ENCODE measurements at places on chromosomes 3 and 15.

DNA sequence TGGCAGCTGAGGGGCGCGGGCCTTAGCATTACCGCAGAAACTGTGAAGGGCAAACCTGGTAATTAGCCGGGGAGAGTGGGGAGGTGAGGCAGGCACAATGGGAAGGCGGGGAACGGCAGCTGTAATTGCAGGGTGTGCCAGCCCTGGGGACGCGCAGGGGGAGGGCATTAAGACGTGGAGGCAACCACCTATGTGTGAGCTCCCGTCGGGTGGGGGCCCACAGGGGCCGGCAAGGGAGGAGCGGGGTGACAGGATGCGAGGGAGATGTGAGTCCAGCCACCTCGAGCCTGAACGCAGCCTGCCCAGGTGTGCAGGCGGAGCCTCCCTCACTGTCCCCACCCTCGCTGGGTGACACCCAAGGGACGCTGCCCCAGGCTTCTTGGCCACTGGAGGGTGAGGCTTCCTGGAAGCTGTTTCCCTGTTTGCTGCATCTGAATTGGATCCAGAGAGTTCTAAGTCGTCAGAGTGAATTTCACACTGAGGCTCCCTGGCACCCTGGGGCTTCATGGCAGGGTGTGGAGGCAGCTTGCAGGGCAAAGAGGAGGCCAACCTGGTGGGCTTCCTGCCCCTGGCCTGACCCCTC, 130.6 kb upstream of the MEF2A start:
- DNase-seq = no peak

GRCh38 chr3:197503652-197504051, 52.1 kb downstream of the BDH1 start:
- DNase-seq = no peak

DNA sequence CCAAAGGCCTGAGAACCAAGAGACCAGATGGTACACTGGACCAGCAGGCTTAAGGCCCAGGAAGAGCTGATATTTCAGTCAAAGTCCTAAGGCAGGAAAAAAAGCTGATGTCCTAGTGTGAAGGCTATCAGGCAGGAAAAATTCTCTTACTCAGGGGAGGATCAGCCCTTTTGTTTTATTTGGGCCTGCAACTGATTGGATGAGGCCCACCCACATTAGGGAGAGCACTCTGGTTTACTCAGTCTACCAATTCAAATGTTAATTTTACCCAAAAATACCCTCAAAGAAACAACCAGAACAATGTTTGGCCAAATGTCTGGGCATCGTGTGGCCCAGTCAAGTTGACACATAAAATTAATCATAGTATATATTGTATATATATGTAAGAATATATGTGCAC, 24.5 kb upstream of the MYRIP start:
- DNase-seq = no peak

DNA sequence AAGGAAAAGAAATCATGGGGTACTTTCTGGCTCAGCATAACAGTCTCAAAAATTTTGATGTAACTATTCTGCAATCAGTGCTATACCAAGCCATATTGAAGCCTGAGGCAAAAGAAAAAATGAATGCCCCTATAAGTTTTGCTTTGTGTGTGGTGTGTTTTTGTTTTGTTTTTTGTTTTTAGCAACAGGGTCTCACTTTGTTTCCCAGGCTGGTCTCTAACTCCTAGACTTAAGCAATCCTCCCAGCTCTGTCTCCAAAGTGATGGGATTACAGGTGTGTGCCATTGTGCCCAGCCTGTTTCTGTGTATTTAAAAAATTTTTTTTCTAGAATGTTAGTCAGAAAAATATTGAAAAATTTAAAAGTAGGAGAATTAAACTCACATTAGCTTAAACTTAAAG, 93.2 kb downstream of the ZNF280D start:
- DNase-seq = no peak

DNA sequence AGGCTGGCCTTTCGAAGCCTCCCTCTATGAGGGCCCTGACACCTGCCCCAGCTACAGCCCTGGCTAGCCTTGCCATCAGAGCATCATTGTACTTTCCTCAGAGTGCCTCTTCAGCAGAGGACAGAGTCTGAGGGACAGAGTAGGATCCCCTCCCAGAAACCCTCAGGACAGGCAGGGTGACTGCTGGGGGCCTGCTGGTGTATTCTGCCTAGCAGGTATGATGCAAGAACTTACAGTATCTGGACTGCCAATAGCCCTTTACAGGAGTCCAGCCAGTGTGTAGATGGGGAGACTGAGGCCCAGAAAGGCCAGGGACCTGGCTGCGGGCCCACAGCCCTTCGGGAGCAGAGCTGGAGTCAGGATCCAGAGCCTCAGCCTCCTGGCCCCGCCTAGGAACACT, 19.1 kb downstream of the DUSP7 start:
- no peak for DNase-seq

DNA sequence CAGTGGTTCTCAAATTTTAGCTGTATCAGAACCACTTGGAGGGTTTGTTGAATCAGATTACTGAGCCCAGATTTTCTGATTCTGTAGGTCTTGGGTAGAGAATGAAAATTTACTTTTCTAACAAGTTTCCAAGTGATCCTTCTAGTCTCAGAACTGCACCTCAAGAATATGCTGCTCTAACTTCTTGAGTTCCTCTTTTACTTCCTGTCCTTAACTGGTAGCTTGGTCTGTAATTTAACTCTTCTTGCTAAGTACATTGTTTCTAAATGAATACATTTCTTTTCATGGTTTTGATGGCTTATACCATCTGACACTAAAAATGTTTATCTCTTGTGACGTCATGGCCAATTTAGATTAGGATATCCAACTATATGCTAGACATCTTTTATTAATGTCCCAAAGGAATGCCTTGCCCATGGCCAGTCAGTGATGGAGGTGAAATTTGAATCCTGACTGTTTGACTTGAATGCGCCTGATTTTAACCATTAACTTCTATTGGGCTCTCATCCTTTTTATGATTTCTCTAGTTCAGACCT, 262.6 kb upstream of the NAALADL2 start:
- DNase-seq = no peak

DNA sequence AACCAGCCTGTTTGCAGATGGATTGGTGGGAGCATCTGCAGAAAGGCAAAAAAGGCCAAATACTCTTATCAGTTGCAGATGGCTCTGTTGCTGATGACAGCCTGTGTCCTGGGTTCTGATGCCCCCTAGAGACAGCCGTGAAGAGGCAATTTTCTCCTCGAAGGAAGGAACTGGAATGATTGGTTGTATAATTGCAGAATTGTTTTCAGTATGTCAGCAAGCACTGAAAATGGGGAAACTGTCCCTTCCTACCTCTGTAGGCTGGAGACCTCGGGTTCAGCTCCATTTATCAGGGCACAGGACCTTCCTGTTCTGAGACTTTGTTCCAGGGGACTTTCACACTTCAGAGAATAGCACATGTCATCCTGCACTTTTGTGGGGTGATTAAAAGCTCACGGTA, 103.0 kb downstream of the PGPEP1L start:
- peak; percentile 64 for DNase-seq

DNA sequence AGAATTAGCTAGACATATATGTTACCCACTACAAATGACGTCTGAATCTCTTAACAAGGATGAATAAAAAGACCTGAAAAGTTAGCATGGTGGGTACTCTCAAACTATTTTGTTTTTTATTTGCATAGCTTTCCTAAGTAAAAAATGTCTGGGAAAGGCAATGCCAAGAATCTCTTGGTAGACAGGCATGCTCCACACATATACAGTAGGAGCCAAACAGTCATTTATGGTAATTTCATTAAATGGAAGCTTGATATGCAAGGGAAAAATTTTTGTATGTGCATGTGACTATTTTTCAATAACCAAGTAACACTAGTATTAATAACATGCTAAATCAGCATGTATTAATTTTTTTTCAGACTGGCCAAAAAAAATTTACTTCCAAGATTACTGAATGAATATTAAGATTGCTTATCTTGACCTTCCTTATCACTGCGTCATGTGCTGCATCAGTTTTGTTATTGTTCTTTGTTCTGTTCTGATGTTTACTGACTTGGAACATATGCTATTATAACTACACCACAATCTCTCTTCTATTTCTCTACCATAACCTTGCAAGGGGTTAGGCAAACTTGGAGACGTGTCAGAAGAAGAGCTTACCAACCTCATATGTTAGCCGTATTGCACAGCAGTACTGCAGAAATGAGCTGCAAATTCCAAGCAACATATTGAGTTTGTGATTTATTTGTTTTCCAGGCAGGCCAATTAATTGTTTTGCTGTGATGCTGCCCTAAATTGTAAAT, 255.3 kb downstream of the RBMS3 start:
- no peak for DNase-seq

- no peak for DNase-seq
These were observed 55.2 kb downstream of the PCSK6 start for GRCh38 chr15:101434032-101434920.

DNA sequence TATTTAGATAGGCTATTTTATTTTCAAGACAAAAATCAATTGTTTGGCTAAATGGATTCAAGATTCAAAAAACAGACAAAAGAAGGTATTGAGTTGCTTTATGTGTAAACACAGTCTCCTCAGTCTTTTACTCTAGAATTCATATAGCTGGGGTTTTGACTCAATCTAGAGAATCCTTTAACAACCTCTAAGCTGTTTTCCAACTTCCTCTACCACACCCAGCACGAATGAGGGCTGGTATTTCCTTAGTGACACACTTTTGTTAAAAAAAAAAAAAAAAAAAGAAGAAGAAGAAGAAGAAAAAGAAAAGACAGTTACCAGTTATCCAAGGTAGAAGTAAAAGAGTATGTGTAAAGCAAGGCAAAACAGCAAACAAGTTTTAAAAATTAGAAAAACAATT, 732.8 kb upstream of the GOLIM4 start:
- no peak for DNase-seq

DNA sequence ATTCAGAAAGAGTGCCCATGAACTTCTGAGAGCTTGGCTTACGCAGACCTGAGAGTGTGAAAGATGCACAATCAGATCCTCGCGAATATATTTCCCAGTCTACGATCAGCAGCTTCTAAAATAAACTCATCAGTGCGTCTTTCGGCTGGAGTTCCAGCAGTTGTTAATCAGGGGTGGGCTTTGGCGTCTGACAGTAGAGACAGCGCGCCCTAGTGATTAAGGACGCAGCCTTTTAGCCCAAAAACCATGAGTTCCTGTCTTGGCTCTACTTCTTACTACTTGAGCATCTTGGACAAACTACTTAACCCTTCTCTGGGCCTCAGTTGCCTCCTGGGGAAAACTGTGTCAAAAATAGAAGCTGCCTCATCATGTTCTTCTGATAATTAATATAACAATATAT, 15.8 kb upstream of the ARRDC4 start:
- no peak for DNase-seq

DNA sequence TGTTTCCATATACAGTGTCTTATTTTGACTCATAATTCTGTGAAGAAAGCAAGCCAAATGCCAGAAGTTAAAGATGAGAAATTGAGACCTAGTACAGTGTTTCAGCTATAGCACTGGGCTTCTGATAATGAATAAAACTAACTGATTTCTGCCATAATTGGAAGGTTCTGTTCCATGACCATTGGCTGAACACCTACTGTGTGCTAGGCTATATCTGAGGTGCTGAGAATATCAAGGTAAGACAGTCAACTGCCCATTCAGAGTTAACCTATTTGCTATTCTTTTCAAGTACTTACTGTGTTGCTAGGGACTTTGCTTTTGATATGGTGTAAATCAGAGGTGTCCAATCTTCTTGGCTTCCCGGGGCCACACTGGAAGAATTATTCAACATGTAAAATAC, 73.4 kb downstream of the LHFPL4 start:
- no peak for DNase-seq

Measured in HEK293T (cell line).